Posterior vena cava (tissue), 2 donors: ENCODE measurements at places on chromosomes 6 and 20.

DNA sequence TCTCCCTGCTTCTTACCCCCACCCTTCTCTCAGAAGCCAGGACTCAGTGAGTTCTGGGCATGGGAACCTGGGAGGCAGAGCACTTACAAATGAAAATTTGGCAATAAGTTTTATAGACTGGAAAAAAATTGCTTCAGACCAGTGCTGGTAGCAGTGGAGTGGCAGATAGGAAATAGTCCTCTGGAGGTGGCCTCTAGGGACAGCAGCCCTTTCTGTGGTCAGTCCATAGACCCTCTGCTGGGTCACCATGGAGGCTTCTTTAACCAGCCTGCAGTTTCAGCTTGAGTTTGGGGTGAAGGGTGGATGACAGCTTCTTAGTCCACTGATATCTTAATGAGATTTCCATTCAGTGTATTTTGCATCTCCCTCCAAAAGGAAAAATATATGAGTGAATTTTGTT is 179.1 kb downstream of the ARID1B start:
- DNase-seq, result no peak

- peak; percentile 76 for DNase-seq
Measured at GRCh38 chr6:71886184-71887005, at the start of gene RIMS1. Gene RIMS1 (plus strand): TSS chr6:71886550. CDS start chr6:71887024, 474 bp downstream.

DNA sequence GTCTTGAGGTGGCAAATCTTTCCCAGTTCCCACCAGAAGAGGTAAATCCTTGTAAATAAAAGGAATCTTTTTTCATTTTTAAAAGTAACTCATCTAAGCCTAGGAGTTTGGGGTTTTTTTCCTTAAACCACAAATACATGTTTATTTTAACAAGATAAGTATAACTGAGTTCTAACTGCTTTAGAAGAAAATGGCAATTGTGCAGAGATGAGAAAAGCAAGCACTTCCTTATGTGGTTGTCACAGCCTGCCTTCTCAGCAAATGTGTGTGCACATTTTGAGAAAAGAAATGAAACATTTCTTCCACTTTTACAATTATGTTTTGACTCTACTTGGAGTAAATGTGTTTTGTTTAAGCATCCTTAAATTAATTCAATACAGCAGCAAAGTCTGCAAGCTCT is 17.7 kb downstream of the HCK start:
- DNase-seq, result no peak

- peak; percentile 16 for DNase-seq
Measured at GRCh38 chr20:1334761-1335160, 5.8 kb upstream of the SDCBP2 start.

- DNase-seq, result no peak
Measured at GRCh38 chr20:16107172-16107870, 465.9 kb downstream of the KIF16B start.

GRCh38 chr6:132830334-132830751 is 16.0 kb downstream of the RPS12 start:
- no peak for DNase-seq

DNA sequence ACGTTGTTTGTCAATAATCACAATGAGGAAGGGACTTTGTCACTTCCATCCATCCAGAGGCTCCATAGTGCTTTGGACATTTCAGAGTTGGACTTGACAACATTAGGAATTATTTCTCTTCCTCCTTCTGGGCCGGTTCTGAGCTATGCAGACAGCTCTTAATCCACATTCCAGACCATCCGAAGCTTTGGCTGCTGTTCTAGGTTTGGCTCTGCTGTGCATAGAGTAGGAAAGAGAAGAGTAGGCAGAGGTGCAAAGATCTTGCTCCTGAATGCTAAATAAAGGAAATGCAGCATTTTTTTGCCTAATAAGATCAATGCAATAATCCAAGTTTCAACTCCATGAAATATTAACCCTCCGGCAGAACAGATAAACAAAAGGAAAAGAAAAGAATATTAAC is 251.8 kb upstream of the PRND start:
- DNase-seq, result no peak

DNA sequence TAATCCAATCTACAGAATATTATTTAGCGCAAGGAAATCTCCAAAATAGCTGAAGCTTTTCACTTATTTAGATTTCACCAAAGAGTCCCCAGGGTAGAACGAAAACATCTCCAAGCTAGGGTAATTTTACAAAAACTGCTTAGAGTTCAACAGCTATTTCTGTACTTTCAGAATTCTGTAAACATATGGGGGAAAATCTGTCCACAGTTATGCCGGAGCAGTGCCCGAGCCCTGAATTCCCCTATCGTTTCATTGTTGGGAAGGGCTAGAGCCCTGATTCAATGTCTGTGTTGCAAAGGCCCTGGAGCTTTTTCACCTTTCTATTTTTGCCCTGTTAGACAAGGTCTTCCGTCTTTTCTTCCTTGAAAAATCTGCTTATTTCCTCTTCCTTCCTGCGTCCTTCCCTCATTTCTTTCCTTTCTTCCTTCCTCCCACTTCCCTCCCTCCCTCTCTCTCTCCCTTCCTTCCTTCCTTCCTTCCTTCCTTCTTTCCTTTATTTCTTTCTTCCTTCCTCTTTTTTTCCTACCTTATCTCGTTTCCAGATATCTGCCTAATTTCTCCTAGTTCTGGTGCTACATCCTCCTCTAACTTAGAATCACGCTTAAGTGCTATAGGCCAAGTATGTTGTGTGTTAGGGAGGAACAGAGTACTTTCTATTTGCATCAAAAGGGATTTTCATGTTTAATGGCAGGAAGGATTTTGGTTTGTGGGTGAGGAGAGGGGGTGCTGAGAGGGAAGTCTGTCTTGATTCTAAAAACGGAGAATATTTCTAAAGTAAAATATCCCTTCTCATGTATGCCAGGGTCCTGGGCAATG is 122.5 kb upstream of the BMP2 start:
- no peak for DNase-seq

DNA sequence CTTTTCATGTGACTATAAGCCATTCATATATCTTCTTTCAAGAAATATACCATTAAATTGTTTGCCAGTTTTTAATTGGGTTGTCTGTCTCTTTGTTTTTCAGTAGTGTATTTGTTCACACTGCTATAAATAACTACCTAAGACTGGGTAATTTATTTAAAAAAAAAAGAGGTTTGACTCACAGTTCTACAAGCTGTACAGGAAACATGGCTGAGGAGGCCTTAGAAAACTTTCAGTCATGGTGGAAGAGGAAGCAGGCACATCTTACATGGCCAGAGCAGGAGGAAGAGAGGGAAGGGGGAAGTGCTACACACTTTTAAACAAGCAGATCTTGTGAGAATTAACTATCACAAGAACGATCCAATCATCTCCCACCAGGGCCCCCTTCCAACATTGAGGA is 255.3 kb downstream of the EPM2A start:
- DNase-seq, result no peak

GRCh38 chr20:36856691-36857635 is 19.0 kb upstream of the TLDC2 start:
- DNase-seq, result no peak

DNA sequence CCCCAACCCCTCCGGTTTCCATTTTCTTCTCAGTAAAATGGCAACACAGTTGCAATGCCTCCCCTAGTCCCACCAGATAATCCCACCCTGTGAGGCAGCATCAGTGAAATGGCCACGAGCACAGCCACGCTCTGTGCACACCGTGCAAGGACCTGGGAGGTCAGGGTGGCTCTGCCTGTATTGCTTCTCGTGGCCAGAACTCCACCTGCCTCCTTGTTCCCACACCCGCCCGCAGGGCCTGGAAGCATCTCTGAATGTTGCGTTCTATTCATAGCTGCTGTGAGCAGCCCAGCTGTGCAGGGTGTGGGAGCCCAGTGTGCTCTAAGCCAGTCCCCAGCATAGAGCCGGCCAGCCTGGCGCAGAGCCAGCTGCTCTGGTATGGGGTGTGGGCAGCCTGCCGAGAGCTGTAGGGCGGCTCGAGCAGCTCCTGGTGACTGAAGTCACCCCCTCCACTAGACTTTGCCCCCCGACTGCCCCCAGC is 161.1 kb downstream of the DLL1 start:
- peak; percentile 76 for DNase-seq

- DNase-seq, result no peak
Measured at GRCh38 chr6:112911959-112912358, 564.8 kb downstream of the RFPL4B start.

DNA sequence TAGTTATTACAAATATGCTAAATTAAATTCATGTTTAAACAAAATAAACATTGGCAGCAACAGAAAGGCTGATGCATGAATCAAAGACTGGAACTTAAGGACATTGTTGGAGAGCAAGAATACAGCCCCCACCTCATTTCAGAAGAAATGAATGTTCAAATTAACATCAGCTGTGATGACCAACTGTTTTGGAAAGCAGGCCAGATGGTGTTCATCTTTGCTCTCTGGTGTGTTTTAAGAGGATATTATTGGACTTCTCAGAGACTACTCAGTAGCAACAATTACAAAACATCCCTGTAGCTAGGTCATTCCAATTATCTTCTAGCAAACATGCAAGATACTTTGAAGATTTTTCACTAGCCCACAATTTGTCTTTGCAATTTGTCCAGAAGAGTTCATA is 118.6 kb upstream of the DOK5 start:
- DNase-seq, result no peak

DNA sequence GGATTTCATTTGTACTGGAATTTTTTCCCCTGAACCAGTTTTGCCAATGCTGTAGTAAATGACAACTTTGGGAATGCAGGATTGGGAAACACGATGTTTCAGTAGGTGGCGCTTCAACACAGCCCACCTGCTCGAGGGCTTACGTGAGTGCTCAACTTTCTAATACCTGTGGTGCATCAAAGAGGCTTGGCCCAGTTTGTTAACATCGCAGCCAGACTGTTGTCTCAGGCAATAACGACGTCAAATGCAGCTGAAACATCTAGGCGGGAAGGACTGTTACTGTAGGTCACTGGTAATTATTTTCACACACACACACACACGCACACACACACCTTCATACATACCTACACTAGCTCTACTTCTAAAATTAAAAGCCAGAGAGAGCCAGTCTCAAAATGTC is 815.5 kb upstream of the SLC35B3 start:
- no peak for DNase-seq

- no peak for DNase-seq
Measured at GRCh38 chr6:127288705-127289104, 22.0 kb downstream of the RNF146 start.

DNA sequence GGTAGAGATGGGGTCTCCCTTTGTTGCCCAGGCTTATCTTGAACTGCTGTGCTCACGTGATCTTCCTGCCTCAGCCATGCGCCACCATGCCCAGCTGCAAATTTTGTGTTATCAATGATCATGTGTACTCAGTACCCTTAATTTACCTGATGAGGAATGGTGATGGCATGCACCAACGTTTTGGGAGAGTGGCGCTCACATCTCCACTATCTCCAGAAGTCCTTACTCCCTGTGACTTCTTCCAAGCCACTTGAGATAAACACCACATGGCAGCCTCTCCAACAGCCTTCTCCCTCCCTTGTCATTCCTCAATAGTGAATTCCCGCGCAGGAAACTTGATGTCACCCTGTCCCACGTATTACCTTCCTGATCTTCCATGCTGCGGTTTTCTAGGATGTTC is 58.1 kb downstream of the PSMG4 start:
- no peak for DNase-seq

DNA sequence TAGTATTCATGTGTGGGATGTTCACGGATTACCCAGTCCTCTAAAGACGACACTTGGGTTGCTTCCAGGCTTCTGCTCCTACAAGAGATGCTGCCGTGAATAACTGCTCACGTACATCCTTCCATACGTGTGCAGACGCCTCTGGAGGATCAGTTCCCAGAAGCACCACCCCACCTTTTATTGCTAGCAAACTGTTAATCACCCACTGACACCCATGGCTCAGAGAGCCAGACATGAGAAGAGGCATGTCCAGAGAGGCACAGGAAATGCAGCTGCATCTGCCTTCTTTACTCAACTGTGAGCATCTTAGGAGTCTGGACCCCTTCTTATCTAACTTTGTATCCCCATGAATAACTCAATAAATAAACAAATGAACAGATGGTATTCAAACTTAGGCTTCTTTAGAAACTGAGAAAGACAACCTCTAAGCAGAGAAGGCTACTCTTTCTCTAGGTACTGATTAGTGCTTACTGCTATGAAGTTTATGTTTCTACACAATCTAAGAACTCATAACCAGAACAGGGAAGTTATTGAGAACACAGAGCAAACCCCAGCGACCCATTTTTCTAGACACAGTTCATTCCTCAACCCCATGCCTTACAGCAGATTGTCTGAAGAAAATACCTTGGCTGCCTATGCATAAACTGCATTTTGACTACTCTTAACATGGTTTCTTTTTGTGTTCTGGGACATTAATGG is 228.7 kb upstream of the RREB1 start:
- DNase-seq, result no peak

- no peak for DNase-seq
Measured at GRCh38 chr20:56566621-56567020, 33.6 kb downstream of the FAM209B start.

DNA sequence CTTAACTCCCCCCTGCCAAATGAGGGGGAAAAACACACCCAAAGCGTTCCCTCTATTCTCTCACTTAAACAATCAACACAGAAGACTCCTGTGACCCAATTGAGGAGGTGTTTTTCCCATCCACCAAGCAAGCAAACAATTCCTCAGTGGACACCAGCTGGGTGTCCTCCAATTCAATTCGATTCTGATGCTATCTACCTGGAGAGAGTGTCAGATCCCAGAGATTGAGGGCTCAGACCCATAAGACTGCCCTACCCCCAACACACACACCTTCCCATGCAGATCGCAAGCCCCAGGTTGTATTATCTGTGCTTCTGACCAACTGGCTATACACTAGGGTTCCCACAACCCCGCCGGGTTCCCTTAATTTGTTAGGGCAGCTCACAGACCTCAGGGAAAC is 36.8 kb downstream of the MYLIP start:
- no peak for DNase-seq

GRCh38 chr6:3650076-3650958 is 101.2 kb downstream of the PXDC1 start:
- no peak for DNase-seq

- no peak for DNase-seq
Measured at GRCh38 chr6:15366003-15366535, 120.2 kb downstream of the JARID2 start.

- DNase-seq, result no peak
Measured at GRCh38 chr6:35146453-35146852, 5.3 kb upstream of the TCP11 start.

DNA sequence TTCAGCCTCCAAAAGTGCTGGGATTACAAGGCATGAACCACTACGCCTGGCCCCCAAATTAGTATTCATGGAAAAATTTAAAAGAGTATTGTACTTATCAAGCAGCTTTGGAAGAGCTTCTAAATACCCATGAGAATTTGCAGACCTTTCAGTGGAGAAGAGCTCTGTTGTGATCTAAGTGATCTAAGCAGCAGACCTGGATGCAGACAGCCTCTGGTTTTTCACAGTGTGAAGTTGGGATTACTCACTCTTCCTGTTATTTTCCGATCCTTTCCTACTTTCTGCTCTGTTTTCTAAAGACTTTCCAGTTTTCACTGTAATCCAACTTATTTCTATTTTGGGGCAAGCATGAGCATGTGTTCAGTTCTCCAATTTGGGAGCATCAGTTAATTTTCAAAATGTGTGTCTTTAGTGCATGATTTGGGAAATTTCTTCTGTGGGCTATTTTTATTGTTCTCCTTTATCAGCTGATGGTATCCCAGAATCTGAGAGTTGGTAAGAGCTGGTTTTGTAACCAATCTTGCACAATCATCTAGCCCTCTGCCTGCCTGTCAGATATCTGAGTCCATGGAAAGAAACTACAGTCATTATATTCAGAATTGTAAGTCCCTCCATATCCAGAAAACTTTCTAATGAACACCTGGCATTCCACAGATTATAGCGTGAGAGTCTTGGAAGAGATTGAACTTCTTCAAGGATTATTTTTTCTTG is 207.7 kb upstream of the DTNBP1 start:
- DNase-seq, result no peak
